Bone marrow (tissue), 2 donors: ENCODE measurements at places on chromosomes 5 and 9.

DNA sequence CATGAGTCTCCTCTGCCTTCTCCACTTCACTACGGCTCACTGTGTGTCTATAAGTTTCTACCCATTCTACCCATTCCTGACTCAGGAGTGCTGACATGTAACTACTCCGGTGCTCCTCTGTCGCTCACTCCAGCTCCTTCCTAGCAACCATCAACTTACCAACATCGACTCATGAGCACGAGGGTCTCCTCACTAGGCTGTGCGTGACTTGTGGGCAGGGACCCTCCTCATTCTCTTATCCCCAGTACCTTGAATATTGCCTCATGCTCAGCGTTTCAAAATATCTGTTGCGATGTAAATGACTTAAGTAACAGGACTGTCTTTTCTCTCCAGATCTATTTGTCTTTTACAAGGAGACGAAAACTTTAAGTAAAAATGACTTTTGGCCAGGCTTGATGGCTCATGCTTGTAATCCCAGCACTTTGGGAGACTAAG, 73.1 kb downstream of the BASP1 start:
- no peak for DNase-seq

GRCh38 chr9:89664010-89664409, 59.2 kb downstream of the GADD45G start:
- DNase-seq: no peak

DNA sequence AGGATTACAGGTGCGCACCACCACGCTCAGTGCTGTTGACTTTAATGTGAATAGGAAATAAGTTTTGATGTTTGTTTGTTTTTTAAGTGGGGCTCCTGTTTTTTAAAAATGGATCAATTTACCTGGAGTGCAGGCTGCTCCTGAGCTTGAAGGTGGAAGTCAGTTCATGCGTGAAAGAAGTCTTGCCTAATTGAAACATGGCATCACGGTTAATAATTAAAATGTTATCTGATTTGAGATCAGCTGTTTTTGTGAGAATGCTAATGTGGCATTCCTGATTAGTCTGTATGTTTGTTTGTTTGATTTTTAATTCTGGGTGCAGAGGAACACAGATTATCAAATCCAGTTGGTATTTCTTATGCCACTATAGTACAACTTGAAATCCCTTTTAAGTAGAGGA, 6.5 kb downstream of the SFXN1 start:
- DNase-seq: no peak

GRCh38 chr5:169197343-169197742, 103.6 kb downstream of the SLIT3 start:
- DNase-seq: no peak

- no peak for DNase-seq
These were observed 31.9 kb upstream of the CEP120 start for GRCh38 chr5:123455095-123455494.

DNA sequence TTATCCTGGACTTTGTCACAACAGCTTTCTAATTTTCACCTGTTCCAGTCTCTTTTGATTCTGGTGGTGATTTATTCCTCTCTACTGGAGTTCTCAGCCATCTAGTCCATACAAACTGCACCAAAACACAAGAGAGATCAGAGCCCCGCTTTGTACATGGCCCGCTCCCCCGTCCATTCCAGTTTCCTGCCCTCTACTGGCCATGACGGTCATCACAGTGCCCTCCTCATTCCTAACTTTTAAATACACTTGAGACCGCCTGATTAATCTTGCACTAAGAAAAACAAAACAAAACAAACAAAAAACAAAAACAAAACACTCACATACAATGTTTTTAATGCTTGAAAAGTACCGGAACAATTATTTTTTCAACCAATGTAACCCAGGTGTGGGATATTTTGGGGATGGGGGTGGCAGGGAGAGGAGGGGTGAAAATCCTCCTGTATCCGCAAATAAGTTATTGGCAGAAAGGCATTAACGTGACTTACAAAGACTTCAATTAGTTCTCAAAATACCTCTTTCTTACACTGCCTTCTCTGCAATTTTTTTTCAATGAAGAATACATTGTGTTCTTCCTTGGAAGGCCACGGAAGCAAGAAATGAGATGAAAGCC, 84.8 kb upstream of the PAM start:
- no peak for DNase-seq

- DNase-seq: no peak
These were observed 3.0 kb downstream of the NUDT2 start for GRCh38 chr9:34332076-34332964.

- DNase-seq: no peak
These were observed 61.1 kb downstream of the BARX1 start for GRCh38 chr9:93893899-93894690.

DNA sequence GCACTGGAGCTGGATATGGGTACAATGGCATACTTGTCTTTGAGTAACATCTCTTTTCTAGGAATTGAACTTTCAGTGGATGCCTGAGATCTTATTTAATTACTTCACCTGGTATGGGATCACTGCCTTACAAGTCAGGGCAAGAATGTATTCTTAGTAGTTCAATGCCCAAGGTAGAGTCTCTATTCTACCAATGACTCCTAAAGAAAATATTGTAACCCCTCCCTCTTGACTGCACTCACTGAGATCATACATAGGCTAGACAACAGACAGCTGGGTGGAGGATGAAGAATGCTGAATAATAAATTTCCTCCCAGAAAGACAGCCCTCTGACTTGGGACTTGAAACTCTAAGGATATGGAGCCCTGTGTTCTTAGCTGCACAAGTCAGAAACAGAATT, 1216.3 kb upstream of the ACO1 start:
- no peak for DNase-seq

GRCh38 chr9:2787065-2787464, 56.8 kb downstream of the PUM3 start:
- DNase-seq: no peak

GRCh38 chr5:7745882-7746610, 104.9 kb downstream of the CFAP90 start:
- DNase-seq: peak; percentile 11

DNA sequence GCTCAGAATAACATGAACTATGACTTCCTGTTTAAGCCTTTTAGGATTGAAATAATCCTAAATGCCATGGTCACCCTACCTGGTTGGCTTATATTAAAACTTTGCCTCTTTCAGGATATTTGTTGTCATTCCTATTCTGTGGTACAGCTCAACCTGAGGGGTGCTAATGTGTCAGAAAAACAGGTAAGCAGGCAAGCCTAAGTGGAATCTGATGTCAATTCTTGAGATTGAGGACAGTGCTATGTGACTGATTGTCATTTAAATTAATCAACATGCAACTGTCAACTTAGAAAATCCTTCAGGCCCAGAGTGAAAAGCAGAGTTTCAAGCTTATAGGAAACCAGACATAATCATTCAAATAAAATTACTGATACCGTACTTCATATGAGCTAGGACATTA, 2.6 kb upstream of the RORB start:
- no peak for DNase-seq

- no peak for DNase-seq
These were observed 63.9 kb upstream of the SYK start for GRCh38 chr9:90737742-90738141.

DNA sequence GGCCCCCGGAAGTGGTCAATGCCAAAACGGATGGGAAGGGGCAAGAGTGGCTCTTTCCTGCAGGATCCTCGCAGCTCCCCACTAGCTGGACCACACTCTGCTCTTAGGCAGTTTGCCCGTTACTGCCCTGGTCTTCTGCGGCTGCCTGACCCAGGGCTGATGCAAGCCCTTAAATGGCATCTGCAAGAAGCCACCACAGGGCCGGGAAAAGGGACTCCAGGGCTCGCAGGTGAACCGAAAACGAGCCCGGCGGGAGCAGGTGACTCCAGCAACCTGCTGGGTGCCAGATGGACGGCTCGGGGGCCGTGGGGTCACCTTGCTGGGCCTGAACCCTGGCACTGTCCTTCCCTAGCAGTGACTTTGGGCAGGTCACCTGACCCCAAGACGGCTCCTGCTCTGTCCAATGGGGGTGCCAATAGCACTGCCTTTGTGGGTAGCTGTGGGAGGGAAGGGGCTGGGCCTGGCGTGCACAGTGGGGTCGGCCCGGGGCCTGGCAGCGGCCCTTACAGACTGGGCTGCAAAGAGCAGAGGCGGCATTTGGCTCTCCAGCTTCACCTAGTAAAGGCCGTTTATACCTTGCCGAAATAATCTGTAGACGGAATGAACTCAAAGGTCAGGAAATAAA, 1.3 kb downstream of the TMEM250 start:
- no peak for DNase-seq

- DNase-seq: no peak
These were observed 16.7 kb downstream of the ITGA1 start for GRCh38 chr5:52804387-52804791.

- no peak for DNase-seq
These were observed 50.1 kb downstream of the COL27A1 start for GRCh38 chr9:114205171-114206015.

DNA sequence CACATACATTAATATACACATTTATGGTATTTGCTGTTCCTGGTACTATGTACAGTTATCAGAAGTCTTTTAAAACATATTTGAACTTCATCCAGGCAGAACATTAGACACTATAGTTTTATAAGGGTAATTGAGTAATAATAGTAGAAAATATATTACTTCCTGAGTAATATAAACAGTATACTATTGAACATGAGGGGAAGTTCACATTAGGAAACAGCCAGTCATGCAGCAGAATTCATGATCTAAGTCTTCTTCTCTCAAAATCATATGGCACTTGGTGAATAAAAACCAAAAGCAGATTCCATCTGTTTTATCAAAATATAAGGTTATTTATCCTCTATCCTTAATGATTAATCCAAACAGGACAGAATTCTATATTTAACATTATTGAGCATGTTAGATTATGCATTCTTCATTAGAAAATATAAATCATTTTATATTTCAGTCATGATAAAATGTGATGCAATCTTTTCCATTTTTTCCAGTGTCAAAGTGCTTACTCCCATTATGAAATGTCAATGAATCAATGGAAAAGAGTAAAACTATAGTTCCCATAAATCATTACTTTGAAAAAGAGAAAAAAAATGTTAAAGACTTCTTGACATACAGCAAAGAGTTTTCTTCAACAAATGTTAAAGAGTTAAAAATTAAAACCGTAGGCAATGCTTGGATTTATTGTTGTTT, 584.3 kb upstream of the TUSC1 start:
- no peak for DNase-seq

DNA sequence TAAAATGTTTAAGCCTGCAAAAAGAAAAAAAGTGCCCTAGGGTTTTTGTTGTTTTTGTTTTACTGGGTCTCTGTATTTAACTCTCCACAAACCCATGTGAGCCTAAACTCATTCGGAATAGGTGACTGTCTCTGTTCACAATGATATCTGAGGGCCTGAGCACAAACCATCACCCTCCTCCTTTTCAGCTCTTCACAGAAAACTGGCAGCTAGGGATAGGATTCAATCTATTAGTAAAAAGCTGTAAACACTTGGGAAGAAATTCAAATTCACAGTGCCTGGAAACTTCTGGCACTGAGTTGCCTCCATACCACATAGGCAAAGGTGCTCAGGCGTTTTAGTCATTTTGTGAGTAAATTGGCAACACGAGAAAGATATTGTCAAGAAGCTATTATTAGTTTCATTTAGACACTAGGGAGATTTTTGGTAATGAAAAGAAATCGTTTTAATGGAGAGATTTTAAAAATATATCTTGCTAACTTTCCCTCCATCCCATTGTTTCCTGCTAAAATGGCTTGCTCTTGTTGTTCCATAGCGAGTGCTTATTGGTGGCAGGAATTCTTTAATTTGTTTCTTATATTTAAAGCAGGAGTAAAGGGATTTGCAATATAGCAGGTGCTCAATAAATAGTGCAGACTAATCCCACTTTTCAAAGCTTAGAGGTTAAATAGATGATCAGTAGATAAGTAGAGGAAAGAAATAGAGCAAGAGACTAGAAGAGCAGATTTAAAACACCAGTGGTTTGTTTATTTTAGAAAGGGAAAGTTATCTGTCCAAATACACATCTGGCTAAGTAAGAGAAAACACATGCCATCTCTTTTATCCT, 9.7 kb downstream of the FOXD1 start:
- no peak for DNase-seq

- no peak for DNase-seq
These were observed 345.4 kb upstream of the MEF2C start for GRCh38 chr5:89228355-89228754.

DNA sequence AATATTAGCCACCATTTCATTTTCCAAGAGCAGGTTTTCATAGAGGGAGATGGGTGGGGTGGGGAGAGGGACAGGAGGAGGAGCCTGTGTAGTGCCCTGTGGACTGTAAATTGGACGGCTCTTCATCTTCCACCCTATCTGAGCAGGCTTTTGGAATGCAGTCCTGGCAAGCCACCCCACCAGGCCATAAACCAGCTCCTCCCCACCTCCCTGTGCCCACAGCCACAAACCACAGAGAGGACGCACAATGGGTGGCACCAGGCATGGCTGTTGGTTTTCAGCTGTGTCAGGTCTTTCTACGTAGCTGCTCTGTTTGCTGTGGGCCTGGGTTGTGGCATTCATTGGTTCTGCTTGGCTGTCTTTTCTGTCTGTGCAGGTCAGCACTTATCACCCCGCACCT, 58.0 kb downstream of the PLAC8L1 start:
- DNase-seq: no peak

DNA sequence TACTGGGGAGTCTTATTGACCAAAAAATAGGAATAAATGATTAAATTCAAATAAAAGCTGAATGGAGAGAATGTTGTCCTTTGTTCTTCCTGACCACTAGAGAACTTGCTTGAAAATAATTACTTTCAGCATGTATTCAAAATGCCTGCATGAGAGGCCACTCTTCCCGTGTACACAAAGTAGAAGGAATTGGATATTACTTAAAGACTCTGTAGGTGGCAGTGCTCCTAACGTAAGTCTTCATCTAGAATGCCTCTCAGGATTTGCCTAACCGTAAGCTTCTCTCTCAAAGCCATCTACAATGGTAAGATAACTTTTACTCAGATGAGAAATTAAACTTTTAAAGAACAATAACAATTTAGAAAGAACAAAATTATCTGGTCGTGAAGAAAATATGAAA, 620.0 kb upstream of the CCNG1 start:
- DNase-seq: no peak

GRCh38 chr5:14672484-14673394, 8.2 kb downstream of the OTULIN start:
- no peak for DNase-seq

DNA sequence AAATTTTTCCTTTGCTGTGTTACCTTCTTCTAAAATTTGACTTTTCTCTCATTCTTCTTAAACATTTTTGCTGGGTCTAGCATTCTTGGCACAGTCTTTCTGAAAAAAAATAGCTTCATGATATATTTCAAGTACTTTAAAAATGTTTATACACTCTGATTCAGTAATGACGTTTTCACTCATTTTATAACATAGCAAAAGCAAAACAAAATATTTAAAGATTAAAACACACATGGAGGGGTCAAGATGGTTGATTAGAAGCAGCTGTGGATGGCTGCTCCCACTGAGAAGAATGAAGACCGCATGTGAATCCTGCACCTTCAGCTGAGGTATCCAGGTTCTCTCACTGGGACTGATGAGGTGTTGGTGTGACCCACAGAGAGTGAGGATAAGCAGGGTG, 188.2 kb downstream of the SGCD start:
- no peak for DNase-seq
